Stimulated activated CD4-positive, alpha-beta T cell treated with anti-CD3 and anti-CD28 coated beads, Interleukin-1b, Interleukin-23, amount 100 ng/mL, for 4 hours (primary cell): ENCODE measurements at places on chromosomes 12 and 14.

DNA sequence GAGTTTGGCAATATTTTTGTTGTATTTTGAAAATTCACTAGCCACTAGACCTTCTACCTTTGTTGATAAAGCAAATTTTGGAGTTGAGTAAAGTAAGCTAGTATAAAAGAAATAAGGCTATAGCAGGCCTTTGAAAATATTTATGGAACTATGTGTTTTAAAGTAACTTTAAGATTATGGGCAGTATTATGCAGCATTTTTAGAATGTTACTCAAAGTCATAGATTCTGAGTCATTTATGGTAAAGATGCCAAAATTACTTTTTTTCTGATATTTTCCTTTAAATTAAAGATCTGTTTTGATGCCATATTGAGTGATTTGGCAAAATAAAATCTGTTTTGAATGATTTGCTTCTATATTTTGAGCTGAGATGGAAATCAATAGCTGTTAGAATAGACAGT lies 57.2 kb downstream of the SYNE2 start:
- DNase-seq = no peak

GRCh38 chr14:69945347-69945746 lies 66.1 kb downstream of the SMOC1 start:
- no peak for DNase-seq

DNA sequence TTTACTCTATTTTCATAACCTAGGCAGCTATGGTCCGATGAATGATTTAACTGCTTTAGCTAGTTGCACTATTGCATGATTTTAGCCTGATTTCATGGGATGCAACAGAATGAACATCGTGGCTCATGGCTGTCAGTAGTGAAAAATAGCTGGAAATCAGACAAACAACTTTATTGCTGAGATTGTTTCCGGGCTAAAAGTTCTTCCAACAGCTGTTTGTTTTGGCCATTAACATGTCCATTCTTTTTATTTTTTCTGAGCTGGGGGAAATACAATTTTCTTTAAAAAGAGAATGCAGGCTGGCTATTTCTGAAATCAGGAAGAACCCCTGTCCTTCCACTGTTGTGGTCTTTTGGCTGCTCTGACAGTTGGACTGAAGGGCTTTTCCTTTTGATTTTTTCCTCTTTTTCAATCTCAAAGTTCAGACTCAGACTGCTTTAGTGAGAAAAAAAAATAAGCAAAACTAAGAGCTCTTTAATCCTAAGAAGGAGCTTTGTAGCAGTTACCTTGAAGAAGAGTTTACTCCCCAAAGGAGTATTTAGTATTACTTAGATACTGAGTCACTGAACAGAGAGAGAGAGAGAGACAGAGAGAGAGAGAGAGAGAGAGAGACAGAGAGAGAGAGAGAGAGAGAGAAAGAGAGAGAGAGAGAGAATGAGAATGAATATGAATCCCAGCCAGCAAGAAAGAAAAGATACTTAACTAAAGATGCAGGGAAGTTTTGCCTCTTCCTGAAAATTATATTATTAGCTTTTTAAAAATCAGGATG lies at the start of gene NAV3:
TSS of gene NAV3 (plus strand) at position 312 of the 769 bp plus-strand sequence. CDS start 568 bp downstream, outside the sequence.
- DNase-seq = no peak

DNA sequence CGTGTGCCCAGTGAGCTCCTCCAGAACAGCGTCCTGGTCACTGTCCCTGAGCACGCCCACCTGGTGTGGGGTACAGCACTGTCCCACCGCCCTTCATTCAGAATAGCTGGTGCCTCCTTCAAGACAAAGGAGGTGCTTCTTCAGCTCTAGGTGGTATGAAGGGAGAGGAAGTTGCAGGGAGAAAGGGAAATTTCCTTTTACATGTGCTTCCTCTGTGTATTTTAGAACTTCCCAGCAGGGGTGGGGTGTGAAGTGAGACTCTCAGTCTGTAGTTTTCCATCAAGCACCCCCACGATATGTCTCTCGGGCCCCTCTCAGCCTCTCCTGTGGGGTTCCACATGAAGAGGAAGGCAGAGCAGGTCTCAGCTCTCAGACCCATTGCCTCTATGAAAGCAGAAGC lies 1.2 kb upstream of the SLC6A12 start:
- DNase-seq = no peak

DNA sequence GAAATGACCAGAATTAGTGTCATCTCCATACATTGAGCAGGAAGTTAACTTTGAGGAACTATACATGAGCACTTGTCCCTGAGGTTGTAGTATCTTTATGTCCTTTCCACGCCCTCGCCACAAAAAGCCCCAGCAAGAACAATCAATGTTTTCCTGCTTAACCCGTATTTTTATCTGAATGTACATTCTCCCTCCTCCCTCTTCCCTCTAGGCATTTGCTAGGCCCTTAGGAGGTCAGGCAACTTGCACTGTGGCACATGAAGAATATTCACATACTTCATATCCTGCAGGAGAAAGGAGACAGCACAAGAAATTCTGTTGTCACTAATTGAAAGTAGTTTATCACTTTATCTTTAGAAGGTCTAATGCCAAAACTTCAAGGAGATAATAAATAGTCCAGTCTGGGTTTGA lies 18.1 kb upstream of the DUSP6 start:
- no peak for DNase-seq

GRCh38 chr14:22388669-22389595 lies 200.1 kb downstream of the DAD1 start:
- no peak for DNase-seq

- no peak for DNase-seq
These were observed 220.5 kb upstream of the PRICKLE1 start for GRCh38 chr12:42810006-42810405.

GRCh38 chr14:66078006-66078405 lies 408.2 kb upstream of the CCDC196 start:
- no peak for DNase-seq
